ENCODE measurements at places on chromosomes 7 and 10.

DNA sequence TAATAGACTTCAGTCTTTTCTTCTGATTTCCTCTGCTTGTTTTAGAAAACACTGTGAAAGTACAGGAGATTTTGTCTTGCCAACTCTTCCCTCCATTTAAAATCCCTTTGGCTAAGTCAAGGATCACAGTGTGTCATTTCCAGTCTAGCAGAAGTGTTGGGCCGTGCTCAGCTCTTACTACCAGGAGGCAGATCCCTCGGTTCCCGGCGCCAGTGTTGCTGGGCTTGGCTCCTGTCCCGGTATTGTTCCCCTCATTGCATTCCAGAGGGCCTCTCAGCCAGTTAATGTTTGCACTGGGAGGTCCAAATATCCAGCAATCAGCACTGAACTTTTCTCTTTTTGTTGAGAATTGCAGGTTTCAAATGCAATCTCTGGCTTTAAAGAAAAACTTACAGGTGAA, 612.1 kb upstream of the MGMT start:
- DNase-seq, result peak; percentile 84

DNA sequence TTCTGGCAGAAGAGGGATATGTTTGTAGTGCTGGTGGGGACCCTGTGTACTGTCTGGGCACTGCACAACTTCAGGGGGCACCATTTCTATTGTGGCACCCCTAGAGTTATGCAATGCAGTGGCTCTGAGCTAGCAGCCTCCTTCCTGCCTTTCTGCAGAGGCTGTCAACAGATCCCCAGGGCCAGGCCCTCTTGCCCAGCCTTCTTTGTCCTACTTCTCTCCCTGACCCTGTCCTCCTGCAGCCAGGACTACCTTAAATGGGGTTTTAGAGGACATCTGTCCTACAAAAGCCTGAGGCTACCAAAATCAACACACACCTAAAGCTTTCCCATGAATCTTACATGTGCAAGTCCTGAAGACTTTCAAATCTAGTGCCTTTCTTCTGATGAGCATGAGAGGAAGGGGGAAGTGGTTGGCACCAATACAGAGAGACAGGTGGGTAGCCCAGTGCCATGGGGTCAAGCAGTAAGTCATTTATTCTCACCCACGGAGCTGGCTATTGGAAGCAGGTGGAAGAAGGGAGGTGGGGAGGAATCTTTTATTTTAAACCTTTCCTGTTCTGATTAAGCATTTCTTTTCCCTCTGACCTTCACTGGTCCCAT, 2.4 kb downstream of the SPOCK2 start:
- no peak for DNase-seq

DNA sequence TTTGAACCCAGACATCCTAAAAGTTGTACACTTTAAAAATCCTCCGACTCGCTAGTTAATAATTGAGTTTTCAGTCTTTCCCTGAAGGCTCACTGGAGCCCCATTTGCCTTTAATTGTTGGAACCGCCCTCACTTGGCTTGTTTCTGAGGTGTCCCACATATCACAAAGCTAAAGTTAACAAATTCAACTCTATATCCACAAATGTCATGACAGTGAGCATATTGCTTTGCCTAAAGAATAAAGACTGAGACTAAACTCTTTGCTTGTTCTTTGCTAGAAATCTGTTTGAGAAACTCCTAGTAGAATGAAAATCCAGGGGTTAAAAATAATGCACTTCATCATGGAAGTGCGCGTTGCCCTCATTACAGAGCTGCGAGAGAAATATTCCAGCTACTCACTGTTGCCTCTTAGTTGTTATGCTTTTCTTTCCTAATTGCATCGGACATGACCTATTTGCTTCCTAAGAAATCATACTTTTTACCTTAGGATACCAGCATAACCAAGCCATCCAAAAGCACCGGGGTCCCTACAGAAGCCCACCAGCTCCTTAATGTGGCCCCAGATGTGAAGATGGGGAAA, 752 bp downstream of the THSD7A start:
- peak; percentile 58 for DNase-seq

DNA sequence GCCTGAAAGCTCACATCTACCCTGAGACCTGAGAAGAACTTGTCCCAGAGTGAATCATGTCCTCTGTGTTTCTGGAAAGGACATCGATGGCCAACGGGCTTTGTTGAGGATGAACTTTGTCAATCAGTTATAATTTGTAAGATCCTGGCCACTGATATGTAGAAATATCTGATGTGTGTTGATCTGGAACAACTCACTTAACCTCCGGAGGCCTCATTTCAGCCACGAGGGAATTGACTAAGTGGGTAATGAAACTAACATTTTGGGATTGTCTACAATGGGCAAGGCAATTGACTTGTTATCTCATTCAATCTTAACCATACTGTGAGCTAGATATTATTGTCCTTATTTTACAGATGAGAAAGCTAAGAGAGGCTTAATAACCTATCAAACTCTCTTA, 468.1 kb upstream of the NRP1 start:
- DNase-seq, result no peak

DNA sequence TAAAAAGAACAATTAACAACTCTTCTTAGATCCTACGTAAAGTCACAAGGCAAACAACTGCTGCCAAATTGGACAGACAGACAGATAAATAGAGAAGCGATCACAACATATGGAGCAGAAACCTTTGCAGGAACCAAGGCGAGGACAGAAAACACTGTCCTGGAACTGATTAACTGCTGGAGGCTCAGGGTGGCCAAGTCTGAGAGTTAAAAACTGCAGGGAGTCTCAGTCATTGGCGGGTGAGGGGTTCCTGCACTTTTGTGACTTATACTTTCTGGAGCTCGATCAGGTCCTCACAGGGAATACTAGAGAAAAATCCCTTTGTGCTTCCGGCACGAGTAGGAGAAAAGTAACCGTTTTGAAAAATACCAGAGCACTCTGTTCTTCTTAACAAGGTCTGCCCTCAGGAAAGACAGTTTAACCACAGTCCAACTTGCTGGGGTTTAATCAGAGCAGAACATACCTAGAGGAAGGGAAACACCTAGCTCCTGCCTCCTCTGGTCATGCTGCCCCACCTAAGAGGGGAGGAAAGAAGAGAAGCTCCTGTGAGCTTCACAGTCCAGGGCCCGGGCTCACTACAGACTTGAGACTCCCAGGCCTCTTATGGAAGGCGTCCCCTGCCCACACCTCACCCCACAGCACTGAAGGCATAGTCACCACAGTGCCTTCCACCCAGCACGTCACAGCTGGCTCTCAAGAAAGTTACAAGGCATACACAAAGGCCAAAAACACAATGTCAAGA, 74.9 kb downstream of the LARP4B start:
- DNase-seq, result no peak

GRCh38 chr7:79622781-79623180, 169.3 kb upstream of the MAGI2 start:
- DNase-seq, result no peak

DNA sequence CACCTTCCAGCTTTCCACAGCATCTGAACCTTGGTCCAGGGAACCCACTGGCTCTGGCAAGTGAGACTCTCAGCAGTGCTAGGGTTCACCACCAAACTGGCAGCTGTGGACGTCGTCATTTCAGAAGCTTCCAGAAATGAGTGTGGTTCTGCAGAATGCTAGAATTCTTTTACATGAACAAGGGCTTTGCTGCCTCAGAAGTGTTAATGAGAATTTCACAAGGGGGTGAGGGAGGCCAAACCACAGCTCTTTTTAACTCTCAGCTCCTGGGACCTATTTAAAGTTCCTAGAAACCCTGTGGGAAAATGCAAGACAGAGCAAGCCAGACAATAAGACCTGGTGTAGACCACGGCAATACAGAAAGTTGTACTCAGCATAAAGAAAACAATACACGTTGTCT, 129.3 kb upstream of the BET1 start:
- DNase-seq, result no peak
